Skeletal muscle tissue (tissue), 5 donors: ENCODE measurements at places on chromosomes 13 and 19. TPM values are rescaled to one million over a fixed set of nuclear protein-coding genes. Genes with fewer than 3 reads are reported as not detected.

The NLRP7 gene
- total RNA-seq: not detected

The ZNF253 gene
- total RNA-seq: 7.3 TPM

The SLC10A2 gene
- not detected for total RNA-seq

The THSD8 gene
- total RNA-seq: not detected

The ZNF540 gene
- 1.6 TPM for total RNA-seq

The CERS1 gene
- 17.7 TPM for total RNA-seq

The ZNF419 gene
- 9.9 TPM for total RNA-seq

The TEX26 gene
- total RNA-seq: not detected

The TRIP10 gene
- 32.9 TPM for total RNA-seq

The ELOF1 gene
- 16.2 TPM for total RNA-seq

The COL5A3 gene
- total RNA-seq: 43.3 TPM

The SAMD1 gene
- total RNA-seq: 12.5 TPM

The THAP8 gene
- total RNA-seq: 2.1 TPM

The CUL4A gene
- 67.3 TPM for total RNA-seq

The MATK gene
- 0.52 TPM for total RNA-seq

The SIGLEC8 gene
- total RNA-seq: 0.52 TPM
